ENCODE measurements at places on chromosomes 6 and 20.

DNA sequence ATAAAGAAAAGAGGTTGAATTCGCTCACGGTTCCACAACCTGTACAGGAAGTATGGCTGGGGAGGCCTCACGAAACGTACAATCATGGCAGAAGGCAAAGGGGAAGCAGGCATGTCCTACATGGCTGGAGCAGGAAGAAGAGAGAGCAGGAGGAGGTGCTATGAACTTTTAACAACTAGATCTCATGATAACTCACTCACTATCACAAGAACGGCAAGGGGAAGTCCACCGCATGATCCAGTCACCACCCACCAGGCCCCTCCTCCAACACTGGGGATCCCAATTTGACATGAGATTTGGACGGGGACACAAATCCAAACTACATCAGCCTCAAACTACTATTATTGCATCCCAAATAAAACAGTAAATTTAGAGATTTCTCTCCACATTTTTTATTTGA lies 53.6 kb upstream of the CST7 start:
- no peak for DNase-seq

DNA sequence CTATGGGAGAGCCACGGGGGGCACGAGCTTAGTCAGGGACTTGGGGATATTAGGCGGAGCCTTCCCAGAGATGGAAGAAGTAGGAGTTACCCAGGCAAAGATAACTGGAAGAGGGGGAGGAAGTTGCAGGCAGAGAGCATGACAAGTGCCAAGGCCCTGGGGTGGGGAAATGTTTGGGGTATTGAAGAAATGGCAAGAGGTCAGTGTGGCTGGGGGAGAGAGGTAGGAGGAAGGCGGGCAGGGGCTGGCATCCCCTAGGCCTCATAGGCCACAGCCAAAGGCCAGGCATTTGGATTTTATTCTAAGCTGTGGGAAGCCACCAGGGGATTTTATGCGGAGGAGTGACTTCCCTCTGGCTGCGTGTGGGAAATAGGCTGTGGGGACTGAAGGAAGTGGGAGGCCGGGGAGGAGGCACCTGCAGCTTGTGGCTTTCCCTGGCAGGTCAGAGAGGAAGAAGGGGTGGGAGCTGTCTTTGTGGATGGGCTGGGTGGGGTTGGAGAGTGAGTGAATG lies 22.7 kb downstream of the SNAI1 start:
- DNase-seq = no peak

GRCh38 chr6:148416330-148416965 lies 73.8 kb downstream of the SASH1 start:
- DNase-seq = no peak

DNA sequence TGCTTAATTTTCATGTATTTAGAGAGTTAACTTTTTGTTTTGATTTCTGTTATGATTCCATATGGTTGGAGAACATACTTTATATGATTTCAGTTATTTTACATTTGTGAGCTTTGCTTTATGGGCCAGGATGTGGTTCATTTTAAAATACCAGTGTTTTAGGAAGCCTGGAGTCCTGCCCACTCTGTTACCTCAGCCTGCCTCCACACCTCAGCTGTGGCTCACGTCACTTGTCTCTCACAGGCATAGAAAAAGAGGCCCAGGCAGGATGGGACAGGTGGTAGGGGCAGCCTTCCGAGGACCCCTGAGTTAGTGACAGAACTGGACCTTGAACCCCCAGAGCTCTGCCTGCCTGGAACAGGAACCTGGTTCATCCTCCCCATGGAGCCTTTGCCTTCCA lies 16.0 kb downstream of the PSMF1 start:
- no peak for DNase-seq

- no peak for DNase-seq
Measured at GRCh38 chr20:42295592-42295991, 677.4 kb upstream of the CHD6 start.

GRCh38 chr6:64293298-64293697 lies 657.7 kb downstream of the PHF3 start:
- DNase-seq = no peak

- no peak for DNase-seq
Measured at GRCh38 chr6:52424513-52424912, 4.4 kb downstream of the EFHC1 start.

DNA sequence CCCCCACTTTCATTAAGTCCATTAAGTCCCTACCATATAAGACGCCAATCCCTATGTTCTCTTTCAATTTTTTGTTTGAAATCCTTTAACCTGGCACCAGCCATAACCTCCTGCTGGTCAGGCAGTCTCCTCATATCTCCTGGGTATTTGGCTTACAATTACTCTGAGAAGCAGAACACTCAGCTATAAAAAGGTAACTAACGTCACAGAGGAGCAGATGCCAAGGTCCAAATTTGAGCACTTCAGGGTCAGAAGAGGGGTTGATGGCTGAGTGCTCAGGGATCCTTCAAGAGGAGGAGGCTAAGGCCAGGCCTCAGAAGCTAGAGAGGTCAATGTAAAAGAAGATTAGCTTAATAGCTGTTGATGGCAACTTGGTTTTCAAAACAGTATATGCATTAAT lies 22.3 kb upstream of the RCAN2 start:
- DNase-seq = no peak

GRCh38 chr6:159092631-159093030 lies 47.8 kb upstream of the TAGAP start:
- no peak for DNase-seq

All from NCI-H774 (cell line).